ENCODE measurements at places on chromosomes 12 and 14. TPM values are rescaled to one million over a fixed set of nuclear protein-coding genes. Genes with fewer than 3 reads are reported as not detected.

Gene BRI3BP
- total RNA-seq: 2.1 TPM

Gene INSM2
- total RNA-seq: not detected

Gene TIGAR
- 11.2 TPM for total RNA-seq

Gene GYS2
- total RNA-seq: not detected

Gene CACNA1C
- total RNA-seq: 19.2 TPM

Gene PRICKLE1
- total RNA-seq: 13.0 TPM

Gene IKBIP
- 57.8 TPM for total RNA-seq

Gene IL23A
- not detected for total RNA-seq

Data from osteoblast (primary cell).